Suppressor macrophage (primary cell): ENCODE measurements at places on chromosomes 6 and 20.

DNA sequence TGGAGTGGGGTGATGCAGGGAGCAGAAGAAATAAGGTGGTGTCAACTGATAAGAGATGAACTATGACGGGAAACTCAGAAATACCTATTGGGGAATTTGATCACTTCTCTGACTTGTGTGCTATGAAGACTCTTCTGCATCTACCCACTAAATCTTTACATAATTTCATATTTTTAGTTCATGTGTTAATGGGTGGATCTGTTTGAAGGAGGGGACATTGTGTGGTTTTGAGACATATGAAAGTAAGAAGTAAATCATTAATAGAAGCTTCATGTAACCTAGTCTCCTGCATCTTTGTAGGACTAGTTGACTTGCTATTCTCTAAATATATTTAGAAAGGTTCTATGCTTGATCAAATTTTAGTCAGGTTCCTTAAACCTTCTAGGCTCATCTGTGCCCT lies 86.6 kb upstream of the MEI4 start:
- no peak for DNase-seq

DNA sequence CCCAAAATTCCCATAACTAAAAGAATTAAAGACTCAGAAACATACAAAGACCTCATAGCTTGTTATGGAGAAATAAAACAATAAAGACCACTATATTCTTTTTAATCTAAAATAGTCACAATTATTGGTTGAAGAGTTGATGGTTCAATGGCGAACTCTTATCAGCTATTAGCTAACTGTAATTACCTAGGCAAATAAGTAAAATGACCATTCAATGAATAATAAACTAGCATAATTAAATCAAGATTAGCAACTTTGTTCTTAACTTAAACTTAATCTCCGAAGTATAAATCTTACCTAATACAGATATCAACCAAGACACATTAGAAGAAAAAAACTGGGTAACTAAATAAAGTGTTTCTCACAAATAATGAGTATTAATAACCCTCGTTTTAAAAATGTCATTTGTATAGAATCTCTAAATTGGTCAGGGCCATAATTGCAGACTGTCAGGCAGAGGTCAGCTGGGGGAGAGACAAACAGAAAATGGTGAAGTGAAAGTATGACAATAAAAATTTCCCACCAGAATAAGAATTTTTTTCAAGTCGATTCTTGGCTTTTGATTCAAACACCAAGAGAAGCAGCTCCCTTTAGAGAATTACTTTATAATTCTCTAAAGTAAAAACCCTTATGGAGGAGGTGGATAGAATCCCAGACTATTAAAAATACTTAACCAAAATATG lies 1.7 kb downstream of the FKBP5 start:
- peak; percentile 56 for DNase-seq

GRCh38 chr6:44110005-44110676 lies 17.1 kb downstream of the MRPL14 start:
- DNase-seq: no peak

- no peak for DNase-seq
Observed at GRCh38 chr6:71386215-71386614, 97.6 kb downstream of the OGFRL1 start.

DNA sequence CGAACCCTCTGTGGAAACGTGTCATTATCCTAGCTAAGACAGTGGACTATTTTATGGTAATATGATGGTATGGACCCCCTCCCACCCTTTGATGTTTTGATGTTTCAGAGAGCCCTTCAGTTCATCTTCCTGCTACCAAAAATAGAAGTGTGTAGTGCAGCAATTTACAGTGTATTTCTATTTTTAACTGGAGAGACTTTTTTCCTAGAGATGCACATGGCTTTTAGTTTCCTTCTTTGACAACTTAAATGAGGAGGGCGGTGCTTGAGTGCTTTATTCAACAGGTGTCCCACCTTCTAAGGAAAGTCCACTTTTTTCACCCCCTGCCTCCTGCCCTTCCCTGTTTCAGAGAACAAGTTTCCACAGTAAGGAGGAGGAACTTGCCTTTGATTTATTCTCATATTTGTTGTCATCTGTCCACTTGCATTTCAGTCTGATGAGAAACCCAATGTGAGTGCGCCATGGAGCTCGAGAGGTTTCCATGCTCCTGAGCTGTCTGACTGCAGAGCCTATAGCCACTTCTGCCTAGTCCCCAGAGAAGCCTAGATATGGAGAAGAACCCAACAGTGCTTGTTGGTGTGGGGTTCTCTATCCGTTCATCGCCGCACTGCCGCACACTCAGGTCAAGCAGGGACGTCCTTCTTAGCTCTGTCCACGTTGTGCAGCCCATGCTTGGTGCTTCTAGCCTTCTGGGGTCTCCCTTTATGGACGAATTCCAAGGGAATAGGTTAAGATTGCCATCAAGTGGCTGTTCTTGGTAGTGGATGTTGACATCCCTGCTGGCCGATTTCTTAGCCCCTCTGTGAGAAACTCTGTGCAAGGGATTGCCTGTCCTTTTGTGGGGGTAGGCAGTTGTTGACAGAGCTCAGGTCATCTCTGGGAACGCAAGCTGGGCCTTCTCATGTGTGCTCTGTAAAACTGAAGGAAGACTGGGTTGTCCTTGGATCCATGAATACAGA lies 144.2 kb downstream of the JARID2 start:
- DNase-seq: peak; percentile 36

- no peak for DNase-seq
Observed at GRCh38 chr6:71453371-71453706, 164.7 kb downstream of the OGFRL1 start.

- DNase-seq: no peak
Observed at GRCh38 chr6:111700135-111700690, 94.5 kb upstream of the TRAF3IP2 start.

GRCh38 chr20:60138256-60139220 lies 180.3 kb downstream of the CDH26 start:
- DNase-seq: peak; percentile 62

- no peak for DNase-seq
Observed at GRCh38 chr6:15582499-15582898, 80.3 kb downstream of the DTNBP1 start.

- no peak for DNase-seq
Observed at GRCh38 chr20:531608-532007, 12.0 kb downstream of the CSNK2A1 start.

GRCh38 chr6:18088419-18089296 lies 33.8 kb downstream of the NHLRC1 start:
- DNase-seq: no peak

GRCh38 chr20:4830259-4830658 lies 108.5 kb downstream of the PRND start:
- DNase-seq: no peak

DNA sequence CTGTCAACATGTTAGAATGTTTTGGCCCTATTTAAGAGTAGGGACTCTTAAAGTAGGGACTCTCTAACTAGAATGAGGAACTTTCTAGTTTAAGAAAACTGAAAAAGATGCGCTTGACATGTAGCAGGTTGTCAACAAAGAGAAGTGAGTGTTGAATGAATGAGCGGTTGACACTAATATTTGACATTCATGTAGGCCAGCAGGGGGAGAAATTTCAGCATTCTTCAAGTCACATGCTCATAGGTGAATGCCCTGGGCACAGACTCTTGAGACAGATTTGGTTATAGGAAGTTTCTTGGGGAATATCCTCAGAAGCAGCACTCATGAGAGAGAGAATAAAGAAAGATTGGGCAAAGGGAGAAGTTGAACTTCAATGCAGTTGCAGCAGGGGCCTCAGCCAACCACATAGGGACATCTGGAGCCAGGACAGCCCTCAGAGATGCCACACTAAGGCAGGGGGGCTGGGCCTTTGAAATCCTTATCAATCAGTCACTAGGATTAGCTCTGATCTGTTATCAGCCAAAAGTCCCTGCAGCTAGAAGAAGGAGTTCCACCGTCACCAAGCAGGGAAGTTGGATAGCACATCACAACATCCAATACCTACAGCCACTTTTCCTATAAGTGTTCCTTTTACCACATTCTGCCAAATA lies 145.1 kb upstream of the FKBP1C start:
- DNase-seq: no peak

- DNase-seq: peak; percentile 96
Observed at GRCh38 chr20:1803061-1803931, 91.9 kb upstream of the SIRPA start.

DNA sequence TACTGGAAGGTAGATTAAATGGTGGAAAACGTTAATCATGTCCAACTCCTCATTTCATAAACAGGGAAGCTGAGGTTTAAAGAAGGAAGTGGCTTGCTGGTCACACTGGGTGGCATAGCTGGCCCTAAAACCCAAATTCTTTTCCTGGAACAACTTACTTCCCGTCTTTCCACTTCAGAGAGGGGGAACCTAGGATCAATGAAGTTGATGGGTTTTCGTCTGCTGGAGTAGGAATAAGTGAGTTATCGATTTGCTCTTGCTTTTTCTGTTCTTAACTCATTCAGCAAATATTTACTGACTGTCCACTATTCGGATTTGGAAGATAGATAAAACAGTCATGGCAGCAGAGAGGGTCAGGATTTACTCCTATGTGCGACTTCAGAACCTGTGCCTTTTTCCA lies 1.2 kb upstream of the SYS1 start:
- peak; percentile 77 for DNase-seq

DNA sequence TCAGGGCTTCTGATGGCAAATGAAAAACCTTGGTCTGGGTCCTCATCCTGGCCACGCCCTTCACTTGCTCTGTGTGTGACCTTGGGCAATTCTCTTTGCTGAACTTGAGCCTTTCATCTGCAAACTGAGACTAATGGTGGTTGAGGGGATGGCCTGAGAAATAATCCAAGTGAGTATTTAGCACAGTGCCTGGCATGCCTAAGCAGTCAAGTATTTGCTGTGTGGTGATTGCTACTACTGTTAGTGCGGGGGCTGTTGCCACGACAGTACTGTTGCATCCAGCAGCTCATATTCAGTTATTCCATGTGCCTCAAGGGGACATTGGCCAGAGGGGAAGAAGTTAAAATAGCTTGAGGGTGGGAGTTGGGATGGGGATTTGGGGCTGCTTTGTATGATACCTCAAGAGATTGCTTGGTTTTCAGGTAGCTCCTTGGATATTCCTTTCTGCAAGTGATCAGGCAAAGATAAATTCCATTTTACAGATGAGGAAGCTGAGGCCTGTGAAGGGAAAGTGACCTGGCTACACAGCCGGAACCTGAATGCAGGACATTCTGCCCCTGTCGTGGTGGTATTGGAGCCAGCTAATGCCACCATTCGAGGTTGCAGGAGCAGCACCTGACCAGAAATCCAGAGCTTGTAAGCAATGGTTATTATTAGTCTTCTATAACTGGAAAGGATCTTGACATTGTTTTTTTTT lies 45.1 kb upstream of the EPB41L1 start:
- DNase-seq: no peak

DNA sequence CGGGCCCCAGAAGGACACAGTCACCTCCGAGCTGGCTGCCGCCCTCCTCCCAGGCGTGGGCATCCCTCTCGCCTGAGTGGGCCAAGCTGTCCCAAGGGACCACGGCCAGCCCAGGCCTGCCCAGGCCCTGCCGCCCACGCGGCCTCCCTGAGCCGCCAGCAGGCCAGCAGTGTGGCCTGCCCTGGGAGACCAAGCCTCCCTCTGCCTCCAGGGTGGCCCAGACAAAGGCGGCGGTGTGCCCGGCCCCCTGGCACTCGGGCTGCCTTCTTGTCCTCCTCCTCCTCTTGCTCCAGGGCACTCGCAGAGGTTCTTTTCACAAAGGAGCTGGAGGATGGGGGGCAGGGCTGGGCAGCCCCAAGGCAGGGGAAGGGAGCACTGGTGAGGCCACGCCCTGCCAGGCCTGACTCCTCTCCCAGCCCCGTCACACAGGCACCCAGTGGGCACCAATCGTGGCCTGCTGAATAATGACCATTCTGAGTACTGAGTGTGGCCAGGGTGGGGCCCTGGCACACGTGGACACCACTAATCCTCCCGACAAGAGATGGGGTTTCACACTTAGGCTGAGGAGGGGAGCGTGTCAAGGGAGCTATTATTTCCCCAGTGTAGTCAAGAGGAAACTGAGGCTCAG lies 25.3 kb downstream of the NOL4L start:
- no peak for DNase-seq

DNA sequence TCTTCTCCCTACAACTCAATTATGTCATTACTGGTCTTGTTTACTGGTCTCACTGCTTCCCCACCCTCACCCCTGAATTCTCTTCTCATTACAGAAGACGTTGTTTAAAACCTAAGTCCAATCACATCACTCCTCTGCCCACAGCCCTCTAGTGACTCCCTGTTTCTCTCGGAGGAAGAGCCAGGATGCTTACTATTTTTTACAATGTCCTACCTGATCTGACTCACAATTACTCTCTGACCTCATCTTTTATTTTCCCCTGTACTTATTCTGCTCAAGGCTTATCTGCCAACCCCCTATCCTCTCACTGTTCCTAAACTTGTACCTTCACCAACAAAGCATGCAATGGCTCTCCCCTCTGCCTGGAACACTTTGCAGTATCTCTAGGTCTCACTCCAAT lies 400.4 kb upstream of the PTCHD4 start:
- no peak for DNase-seq

- DNase-seq: no peak
Observed at GRCh38 chr20:51510169-51510568, 32.4 kb downstream of the NFATC2 start.

DNA sequence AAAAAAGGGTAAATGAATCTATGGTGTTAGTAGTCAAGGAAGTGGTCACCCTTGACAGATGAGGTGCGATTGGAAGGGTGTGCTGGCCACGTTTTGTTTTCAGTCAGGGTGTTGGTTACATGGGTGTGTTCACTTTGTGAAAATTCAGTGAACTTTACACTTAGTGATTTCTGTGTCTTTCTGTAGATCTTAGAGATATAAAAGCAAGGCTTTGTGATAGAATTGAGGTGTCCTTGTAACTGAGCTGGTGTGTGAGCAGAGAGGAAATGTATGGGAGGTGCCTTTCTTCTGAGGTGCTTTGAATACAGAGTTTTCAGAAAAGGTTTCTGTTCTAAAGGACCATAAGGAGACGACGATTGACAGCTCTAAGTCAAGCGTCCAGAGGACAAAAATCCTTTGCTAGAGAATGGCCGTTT lies 90.5 kb downstream of the SAMD3 start:
- no peak for DNase-seq

DNA sequence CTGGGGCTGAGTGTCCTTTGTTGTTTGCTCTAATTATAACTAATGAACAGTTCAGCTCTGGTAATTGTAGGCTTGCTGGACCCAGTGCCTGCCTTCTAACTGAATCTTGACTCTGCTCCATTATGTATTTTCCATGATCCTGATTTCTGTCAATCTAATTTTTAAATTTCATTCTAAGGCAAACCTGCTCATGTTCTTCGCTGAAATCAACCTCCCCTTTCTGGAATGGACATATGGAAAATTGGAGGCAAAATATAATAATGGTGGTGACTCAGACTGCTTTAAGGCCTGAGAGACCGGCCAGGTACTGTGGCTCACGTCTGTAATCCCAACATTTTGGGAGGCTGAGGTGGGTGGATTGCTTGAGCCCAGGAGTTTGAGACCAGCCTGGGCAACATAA lies 182.7 kb upstream of the AKAP12 start:
- DNase-seq: no peak

DNA sequence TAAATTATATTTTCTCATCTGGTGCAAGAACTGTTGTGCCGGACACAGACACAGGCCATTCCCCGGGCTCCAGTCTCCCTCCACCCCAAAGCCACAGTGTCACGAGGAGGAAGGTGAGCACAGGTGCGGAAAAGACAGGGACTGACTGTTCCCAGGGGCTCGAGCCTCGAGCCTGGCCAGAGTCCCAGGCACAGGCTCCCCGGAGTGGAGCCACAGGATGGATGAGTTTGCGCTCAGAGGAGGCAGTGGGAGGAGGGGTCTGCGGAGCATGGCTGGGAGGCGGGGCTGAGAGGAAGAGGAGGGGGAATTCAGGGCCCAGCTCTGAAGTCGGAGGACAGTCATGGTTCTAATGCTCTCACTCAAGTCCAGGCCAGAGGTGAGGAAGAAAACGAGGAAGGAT lies 284.8 kb downstream of the SMOC2 start:
- DNase-seq: no peak

- no peak for DNase-seq
Observed at GRCh38 chr6:34516391-34517324, 39.5 kb downstream of the SPDEF start.
